8988T (cell line): ENCODE measurements at places on chromosomes 3 and 15.

DNA sequence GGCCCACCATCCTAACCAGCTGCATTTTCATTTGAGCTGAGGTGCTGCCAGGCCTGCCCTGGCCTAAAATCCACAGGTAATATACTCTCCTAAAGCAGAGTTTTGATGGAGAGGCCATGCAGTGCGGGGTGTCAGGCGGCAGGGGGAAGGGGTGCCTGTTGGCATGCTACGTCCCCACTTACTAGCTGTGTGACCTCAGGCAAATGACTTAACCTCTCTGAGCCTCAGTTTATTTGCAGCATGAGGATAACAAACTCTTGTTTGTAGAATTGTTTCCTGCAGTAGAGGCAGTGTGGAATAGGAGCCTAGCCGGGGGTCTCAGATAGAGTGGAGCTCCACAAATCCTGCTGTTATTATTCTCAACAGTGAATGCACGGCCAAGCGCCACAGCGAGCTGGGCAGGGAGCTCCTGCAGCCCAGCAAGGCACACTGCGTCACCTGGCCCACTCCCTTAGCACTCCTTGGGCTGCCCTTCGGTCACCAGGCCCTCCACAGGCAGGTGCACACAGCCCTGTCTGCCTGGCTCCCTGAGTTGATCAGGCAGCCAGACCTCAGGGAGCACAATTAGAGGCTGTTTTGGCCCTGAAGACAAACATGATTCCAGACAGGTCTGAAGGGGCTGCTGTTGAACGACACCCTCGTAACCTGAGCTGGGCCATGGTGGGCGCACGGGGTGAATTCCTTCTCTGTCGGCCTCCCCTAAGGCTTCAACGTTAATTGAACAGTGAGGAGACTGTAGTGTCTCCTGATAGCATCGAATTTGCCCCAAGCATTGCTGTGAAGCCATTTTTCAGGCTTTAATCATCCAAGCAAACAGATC lies 248.8 kb upstream of the LYSMD4 start:
- DNase-seq, result no peak

DNA sequence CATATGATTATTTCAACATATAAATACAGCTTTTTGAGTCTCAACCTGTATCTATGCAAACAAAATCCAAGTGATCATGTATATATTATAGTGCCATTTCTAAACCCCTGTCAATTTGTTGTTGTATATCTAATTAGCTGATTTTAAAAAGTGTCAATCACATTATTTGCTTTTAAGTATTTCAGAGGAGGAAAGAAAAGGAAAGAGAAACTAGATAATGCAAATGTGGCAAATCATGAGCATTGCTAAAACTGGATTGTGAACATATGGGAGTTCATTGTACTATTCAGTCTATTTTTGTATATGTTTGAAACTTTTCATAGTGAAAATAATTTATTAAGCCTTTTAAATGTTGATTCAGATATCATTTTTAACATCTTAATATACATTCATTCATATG lies 190.7 kb downstream of the ZIC4 start:
- DNase-seq, result no peak

GRCh38 chr15:30953731-30954378 lies 37.6 kb downstream of the MTMR10 start:
- peak; percentile 44 for DNase-seq

GRCh38 chr3:126524429-126524988 lies 554 bp downstream of the CHST13 start:
- no peak for DNase-seq

GRCh38 chr3:127630811-127631714 lies 2.1 kb downstream of the PODXL2 start:
- no peak for DNase-seq

DNA sequence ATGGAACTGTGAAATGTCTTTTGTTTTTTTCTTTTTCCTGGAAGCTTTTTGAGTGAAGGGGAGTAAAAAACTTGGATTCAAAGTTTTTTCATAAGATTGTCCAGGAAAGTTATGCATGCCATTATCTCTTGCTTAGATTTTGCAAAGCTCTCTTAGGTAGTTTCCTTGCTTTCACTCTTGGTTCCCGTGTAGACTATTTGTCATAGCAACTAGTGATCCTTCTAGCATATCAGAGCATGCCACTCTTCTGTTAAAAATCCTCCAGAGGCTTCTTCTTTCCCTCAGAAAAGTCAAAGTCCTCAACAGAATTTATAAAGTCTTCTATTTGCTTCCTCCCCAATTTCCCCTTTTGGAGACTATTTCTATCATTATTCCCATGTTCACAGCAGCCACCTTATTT lies 21.1 kb downstream of the GTF2E1 start:
- DNase-seq, result no peak

DNA sequence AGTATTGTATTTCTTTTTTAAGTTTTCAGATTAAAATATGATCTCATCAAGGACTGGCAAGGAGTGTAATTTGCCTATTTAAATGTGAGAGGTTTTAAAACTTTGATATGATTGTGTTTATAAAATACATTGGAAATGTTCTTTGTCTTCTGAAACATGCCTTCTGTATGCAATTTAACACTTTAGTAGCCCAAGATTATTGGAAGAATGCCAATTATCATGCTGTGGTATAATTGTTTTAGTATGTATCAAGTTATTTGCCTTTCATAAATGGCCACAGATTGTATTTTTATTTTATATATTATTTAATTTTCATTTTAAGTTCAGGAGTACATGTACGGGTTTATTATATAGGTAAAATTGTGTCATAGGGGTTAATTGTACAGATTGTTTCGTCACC lies 31.7 kb downstream of the ECT2 start:
- DNase-seq, result no peak

GRCh38 chr15:71447328-71448250 lies 332.3 kb downstream of the THSD4 start:
- DNase-seq, result no peak

- no peak for DNase-seq
Observed at GRCh38 chr3:193553586-193553985, 1.1 kb downstream of the ATP13A4 start.
